ENCODE measurements at places on chromosomes 2 and 18. TPM values are rescaled to one million over a fixed set of nuclear protein-coding genes. Genes with fewer than 3 reads are reported as not detected.

TSHZ1 gene
- 1.8 TPM for total RNA-seq

CAPN10 gene
- total RNA-seq = 43.4 TPM

SULT1C2 gene
- total RNA-seq = not detected

AGXT gene
- total RNA-seq = not detected

EFEMP1 gene
- total RNA-seq = not detected

ZNF519 gene
- total RNA-seq = 27.5 TPM

TRIM43 gene
- total RNA-seq = not detected

GRCh38 chr2:157359628-157360027 is 34.0 kb upstream of the ERMN start:
- no peak for DNase-seq

DNA sequence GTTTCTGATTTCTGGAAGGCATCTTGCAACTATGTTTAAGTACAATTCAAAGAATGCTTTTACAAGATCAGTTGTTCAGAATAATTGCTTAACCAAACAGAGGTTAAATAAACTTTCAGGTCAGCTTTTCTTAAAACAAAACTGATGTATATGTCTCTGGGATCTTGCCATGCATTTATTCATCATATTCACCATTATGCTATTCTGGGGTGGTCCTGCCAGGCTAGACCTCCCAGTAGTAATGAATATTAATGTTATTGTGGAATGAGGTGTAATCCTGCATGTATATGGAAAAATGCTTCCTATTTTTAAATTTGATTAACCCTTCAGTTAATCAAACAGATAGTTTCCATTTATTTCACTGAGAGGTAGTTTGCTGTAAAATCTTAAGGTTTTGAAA is 129.3 kb upstream of the RGPD4 start:
- no peak for DNase-seq

DNA sequence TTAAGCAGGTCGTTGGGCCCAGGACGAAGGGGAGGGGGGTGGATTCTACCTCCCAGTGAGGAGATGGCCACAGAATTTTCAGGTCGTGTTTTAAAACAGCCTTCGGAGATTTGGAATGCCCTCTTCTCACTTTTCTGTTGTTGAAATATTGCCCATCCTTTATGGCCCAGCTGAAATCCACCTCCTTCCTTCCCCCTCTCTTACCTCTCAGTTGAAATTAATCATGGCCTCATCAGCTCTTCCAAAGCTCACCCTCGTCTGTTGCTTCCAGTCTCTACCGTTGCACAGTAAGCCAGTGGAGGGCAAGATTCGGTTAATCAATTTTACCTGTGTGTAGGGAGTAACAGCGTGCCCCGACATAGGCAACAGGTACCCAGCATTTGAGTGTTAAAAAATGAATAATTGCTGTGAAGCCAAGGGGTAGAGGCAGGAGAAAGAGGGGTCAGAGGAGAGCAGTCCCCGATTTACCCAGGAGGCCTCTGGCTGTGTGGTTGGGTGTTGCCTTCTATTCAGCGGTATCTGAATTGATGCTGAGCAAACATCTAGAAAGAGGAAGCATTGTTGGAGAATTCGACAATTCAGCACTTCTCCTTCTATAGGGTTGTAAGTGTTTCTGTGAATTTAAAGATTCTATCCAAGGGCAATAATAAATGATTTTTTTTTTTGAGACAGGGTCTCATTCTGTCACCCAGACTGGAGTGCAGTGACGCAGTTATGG is 8.6 kb upstream of the PDIA6 start:
- no peak for DNase-seq

GRCh38 chr2:40725950-40726349 is 274.1 kb upstream of the SLC8A1 start:
- no peak for DNase-seq

GRCh38 chr2:142946941-142947340 is 69.5 kb downstream of the KYNU start:
- DNase-seq = no peak

DNA sequence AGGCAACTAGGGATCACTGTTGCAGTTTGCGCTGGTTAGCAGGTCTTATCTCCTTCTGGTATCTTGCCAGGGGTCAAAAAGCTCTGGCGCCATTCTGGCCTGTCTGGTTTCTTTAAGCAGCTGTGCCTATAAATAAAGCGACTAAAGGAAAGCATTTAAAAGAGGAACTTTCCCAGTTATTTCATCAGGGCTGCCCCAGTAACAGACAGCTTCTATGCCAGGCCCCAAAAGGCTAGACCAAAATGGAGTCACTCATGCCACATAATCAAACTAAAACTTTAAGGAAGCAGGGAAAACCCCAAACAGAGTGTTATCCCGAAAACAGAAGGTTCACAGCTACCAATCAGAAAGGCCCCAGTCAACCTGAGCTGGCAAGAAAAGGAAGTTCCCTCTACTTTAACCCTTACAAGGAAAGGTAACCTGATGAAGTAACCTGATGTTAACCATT is 41.2 kb upstream of the HNRNPA3 start:
- no peak for DNase-seq

- no peak for DNase-seq
Measured at GRCh38 chr2:240278661-240279060, 138.2 kb upstream of the OTOS start.

- DNase-seq = peak; percentile 58
Measured at GRCh38 chr2:152565884-152566727, 151.2 kb downstream of the PRPF40A start.

- no peak for DNase-seq
Measured at GRCh38 chr2:129252781-129253460, 726.5 kb upstream of the RAB6C start.

Measured in A673 (cell line).